ENCODE measurements at places on chromosomes 5 and 9.
A peak's percentile ranks its signal among the peaks of the same experiment; 100 is the strongest.

GRCh38 chr5:43422143-43422542, 10.0 kb upstream of the CCL28 start:
- DNase-seq: no peak

- no peak for DNase-seq
Observed at GRCh38 chr5:36569491-36569890, 36.9 kb upstream of the SLC1A3 start.

- no peak for DNase-seq
Observed at GRCh38 chr9:122192914-122193525, 33.3 kb downstream of the MORN5 start.

DNA sequence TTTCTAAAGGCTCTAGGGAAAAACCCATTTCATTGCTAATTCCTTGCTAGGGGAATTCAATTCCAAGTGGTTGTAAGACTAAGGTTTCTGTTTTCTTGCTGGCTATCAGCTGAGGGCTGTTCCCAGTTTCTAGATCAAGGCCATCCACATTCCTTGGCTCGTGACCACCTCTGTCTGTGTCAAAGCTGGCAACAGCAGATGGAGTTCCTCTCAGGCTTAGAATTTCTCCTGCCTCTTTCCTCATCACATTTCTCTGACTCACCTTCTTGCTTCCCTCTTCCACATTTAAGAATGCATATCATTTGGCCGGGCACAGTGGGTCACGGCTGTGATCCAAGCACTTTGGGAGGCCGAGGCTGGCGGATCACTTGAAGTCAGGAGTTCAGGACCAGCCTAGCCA, 19.0 kb downstream of the DAB2IP start:
- no peak for DNase-seq

DNA sequence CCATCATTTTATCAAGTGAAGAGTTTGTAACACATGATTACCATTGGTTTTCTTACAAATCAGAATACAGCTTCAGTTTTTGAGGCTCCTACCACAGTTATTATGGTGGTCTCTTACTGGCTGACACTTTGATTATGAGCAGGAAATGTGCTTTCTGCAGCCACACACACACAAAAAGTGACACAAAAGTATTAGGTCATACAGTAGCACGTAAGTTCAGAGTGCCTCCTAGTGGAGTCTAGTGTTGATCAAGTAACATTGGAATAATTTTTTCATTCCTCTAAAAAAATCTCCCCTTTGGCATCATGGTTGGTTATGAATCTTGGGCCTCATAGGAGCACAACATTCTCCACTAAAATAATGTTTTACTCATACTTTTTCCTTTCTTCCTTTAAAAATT, 37.6 kb downstream of the PAM start:
- no peak for DNase-seq

- no peak for DNase-seq
Observed at GRCh38 chr9:72681283-72681630, 159.8 kb downstream of the TMC1 start.

DNA sequence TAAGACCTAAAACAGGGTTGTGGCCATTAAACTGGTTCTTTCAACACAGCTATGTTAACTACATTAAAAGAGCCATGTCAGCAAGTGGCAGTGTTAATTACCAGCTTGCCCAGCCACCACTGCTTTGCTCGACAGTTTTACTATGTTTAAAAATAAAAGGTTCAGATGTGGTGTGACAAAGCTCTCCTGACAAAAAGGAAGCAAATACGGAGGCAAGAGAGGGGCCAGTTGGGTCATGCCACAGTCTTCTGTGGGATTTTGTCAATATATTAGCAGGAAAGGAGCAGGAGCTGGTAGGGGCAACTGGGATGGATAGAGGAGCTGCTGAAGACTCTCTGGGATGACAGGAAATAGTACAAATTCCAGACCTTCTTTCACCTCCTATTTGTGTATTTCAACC, 113.5 kb upstream of the PCA3 start:
- no peak for DNase-seq

DNA sequence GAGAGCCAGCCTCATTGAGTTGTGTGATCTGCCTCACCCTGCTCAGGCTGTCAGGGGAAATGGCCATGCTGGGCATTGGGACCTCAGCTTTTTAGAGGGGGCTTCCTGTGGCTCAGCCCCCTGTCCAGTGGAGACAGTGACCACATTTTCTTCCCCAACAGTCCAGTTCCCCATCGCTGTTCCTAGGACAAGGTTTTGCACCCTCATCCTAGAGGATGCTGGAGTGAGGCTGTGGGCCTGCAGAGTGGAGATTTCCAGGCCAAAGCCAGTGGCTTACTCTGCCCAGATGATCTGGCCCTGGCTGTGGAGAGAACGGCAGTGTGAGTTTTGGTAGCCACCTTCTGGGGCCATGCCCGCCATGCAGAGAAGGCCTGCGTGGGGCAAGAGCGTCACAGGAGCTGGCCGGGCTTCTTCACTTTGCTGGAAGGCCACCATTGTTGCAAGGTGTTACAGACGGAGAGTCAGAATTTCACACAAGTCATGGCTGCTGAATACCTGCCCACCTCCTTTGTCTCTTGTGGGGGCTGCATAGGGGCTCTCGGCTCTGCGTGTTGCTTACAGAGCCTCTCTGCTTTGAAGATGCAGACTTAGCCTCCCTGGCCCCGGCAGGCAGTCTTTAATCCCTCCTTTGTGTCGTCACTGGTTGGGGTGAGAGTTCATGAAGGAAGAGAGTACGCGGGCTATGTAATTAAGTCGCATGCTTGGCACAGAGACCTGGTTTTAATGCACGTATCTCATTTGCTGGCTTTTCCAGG, 35.2 kb upstream of the PITX1 start:
- DNase-seq: peak; percentile 67

GRCh38 chr5:34718516-34718915, 62.4 kb downstream of the RAI14 start:
- no peak for DNase-seq

GRCh38 chr9:90880066-90880465, 78.4 kb downstream of the SYK start:
- no peak for DNase-seq

- DNase-seq: no peak
Observed at GRCh38 chr9:92853716-92854115, 24.1 kb downstream of the ZNF484 start.

GRCh38 chr5:150801117-150801927, 22.8 kb downstream of the SMIM3 start:
- DNase-seq: peak; percentile 79

- DNase-seq: no peak
Observed at GRCh38 chr9:34133436-34133949, 7.0 kb upstream of the DCAF12 start.

DNA sequence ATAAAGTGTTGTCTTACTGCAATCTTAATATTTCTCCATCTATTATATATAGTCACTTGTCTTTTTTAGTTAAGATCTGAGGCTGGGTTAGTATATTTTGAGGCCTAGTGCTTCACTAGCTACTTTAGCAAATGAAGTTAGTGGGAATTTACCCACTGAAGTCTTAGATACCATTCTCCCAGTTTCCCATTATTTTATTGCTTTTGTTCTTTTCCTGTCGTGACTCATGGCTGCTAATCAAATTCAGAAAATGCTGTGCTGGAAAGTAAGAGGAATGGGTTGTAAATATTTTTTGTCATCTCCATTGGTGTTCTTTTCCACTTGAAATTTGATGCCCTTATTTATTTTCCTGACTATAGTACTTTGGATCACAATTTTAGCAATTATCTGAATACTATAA, 14.2 kb downstream of the TCERG1 start:
- DNase-seq: no peak

DNA sequence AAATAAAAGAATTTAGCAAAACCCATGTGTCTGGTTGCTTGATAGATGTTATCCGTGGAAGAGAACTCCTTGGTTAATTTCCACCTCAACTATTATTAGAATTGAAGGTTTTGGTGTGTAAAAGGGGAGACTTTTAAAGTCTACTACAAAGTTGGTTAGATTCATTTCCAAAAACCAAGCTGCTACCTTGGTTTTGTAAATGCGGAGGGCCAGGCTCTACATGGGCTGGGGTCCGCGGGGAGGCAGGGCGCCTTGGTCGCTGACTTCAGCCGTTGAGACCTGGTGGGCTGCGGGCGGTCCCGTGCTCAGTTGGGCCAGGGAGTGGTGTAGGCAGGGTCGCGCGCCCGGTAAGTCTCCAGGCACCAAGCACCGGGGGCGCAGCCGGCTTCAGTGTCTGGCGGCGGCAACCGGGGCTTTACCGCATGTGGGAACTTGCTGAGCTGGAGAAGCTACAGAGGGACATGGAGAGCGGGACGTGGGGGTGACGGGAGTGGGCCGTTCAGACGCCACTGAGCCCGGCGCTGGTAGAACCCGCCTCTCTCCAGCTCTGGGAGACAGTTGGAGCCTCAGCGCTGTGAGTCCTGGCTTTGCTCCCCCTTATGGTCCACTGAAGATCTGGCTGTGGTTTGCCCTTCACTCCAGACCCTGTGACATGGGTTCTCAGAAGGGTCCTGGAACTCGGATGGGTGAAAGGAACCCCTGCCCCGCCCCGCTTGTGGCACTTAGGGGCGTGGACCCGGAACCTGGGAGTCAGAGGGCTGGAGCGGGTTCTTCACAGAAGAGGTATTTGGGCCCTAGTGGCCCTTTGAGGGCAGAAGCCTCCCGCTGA, 11.8 kb downstream of the NR2F1 start:
- DNase-seq: no peak

GRCh38 chr5:115246361-115246991, 16.2 kb downstream of the PGGT1B start:
- DNase-seq: no peak

DNA sequence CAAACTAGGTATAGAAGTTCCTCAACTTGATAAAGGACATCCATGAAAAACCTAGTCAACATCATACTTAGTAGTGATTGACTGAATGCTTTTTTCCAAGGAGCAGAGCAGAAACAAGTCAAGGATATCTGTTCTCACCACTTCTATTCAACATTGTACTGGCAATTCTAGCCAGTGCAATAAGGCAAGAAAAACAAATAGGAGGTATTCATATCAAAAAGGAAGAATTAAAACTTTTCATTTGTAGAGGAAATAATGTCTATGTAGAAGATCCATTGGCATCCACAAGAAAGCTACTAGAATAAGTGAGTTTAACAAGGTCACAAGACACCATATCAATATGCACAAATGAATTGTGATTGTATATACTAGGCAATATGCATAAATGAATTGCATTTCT, 28.2 kb upstream of the ORM1 start:
- DNase-seq: no peak

DNA sequence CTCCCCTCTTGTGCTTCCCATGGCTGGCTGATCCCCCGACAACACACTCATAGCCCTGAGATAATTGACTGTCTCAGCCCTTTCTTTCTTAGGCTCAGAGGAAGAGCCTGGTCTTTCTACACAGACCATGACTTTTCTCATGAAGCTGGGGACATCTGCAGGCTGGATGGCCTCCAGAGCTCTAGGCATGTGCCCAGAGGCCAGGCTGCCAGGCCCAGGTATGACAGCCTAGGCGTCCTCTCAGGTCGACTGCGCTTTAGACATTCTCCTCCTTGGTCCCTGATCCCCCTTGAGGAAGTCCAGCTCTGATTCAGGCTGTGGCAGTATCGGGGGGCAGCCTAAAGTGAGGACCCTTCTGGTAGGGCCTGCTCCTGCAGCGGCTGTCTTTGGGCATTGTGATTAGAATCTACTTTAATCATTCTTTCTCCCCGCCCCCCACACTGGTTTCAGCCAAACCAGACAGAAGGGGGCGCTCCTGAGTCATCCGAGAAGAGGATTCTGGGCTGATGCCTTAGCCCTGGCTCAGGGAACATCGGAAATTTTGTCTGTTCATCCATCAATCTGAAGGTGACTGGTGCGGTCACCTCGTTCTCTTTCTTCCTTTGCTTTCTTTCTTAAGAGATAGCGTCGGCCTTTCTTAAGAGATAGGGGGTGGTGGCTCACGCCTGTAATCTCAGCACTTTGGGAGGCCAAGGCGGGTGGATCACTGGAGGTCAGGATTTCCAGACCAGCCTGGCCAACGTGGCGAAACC, 66.5 kb upstream of the HSPA9 start:
- DNase-seq: peak; percentile 66

DNA sequence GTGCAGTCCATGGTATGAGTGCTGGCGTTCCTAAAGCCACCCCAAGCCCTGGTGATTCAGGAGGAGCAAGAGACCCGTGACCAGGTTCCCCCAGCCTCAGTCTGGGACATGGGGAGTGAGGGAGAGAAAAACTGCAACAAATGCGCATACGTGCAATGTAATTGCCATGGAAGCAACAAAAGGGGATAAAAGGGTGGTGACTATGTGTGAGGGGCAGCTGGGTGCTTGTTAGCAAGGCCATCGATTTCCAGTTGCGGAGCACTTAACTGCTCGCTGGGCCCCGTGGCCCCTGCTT, 709 bp upstream of the SH3PXD2B start:
- no peak for DNase-seq

DNA sequence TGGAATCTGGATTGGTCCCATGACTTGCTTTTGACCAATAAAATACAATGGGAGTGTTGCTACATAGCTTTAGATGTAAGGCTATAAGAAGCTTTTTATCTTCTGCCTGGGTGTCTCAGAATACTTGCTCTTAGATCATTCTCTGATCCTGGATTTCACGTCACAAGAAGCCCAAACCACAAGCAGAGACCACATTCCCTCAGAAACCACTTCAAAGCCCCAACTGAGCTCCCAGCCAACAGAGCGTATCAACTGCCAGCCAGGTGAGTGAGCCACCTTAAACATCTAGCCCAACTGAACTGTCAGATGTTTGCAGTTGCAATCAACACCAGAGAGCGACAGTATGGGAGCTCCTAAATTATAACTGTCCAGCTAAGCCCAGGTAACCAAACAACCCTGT, 687.1 kb downstream of the TLE1 start:
- no peak for DNase-seq

- DNase-seq: no peak
Observed at GRCh38 chr9:32525709-32526030, 326 bp downstream of the RIGI start.

- no peak for DNase-seq
Observed at GRCh38 chr5:81825237-81825636, 74.3 kb upstream of the SSBP2 start.

- no peak for DNase-seq
Observed at GRCh38 chr5:156475182-156476157, 148.5 kb downstream of the SGCD start.

- DNase-seq: no peak
Observed at GRCh38 chr9:34233672-34234071, 54.8 kb downstream of the UBAP1 start.

DNA sequence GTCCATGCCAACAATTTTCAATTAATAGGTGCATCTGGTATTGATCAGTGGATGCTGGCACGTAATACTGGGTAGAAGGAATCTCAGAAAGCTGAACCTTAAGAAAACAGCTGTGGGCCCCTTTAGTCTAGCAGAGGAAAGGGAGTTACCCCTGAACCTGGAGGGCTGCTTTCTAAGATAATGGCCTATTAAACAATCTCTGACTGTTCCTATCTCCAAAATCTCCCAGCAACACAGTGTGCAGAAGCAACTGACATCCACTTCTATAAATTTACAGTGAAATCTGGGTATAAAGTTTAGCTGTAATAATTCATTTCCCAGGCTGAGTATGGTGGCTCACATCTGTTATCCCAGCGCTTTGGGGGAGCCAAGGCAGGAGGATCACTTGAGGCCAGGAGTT, 198.8 kb downstream of the MAPKAP1 start:
- no peak for DNase-seq

- no peak for DNase-seq
Observed at GRCh38 chr5:126384985-126385384, 38.2 kb upstream of the GRAMD2B start.

All from HAP-1 (cell line).